Smooth muscle cell of trachea (primary cell): ENCODE measurements at places on chromosomes 7 and 10. TPM values are rescaled to one million over a fixed set of nuclear protein-coding genes. Genes with fewer than 3 reads are reported as not detected.

Gene TMEM139
- total RNA-seq, result 0.50 TPM in 1 of 2 replicates, not detected in the other

Gene NPY4R
- total RNA-seq, result 0.17 TPM in 1 of 2 replicates, not detected in the other

Gene TMEM196
- not detected in 2 replicates for total RNA-seq

Gene TRIM8
- total RNA-seq, result 85.8 and 101 TPM in 2 replicates

Gene MEST
- total RNA-seq, result 6.8 and 23.0 TPM in 2 replicates

Gene SEPTIN14
- not detected in 2 replicates for total RNA-seq

Gene GHRHR
- total RNA-seq, result not detected in 2 replicates

Gene SORBS1
- total RNA-seq, result 0.15 and 0.17 TPM in 2 replicates

Gene ST8SIA6
- 0.17 TPM in 1 of 2 replicates, not detected in the other for total RNA-seq

Gene CCAR1
- total RNA-seq, result 28.9 and 32.9 TPM in 2 replicates

Gene PDK4
- 0.29 and 0.66 TPM in 2 replicates for total RNA-seq

Gene EBLN1
- not detected in 2 replicates for total RNA-seq
